Testis (tissue), 5 donors: ENCODE measurements at places on chromosomes 5 and 9.
A peak's percentile ranks its signal among the peaks of the same experiment; 100 is the strongest.

- DNase-seq, result no peak
Observed at GRCh38 chr9:131116281-131117120, 8.9 kb upstream of the NUP214 start.

DNA sequence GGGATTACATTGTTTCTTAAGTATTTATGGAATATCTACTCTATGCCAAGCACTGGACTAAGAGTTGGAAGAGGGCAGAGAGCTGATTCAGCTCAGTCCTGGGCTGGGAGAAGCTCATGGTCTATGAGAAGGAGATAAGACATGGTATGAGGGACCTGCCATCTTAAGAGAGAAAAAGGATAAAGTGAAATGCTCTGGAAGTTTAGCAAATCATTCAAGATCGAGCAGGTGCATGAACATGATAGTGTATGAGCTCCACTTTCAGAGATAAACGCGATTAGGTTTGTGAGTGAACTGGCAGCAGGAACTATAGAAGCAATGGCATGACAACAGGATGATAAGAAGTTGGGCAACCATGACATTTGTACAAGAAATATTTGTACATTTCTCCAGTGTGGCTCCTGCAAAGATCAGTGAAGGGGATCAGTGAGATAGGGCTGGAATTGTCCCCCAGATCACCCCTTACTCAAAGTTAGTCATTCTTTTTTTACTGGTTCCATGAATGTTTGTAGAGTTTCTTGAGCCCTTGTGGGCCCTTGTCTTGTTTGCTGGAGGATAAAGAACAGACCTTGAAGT is 26.6 kb upstream of the CCDC180 start:
- no peak for DNase-seq

GRCh38 chr9:133761641-133762248 is 23.6 kb upstream of the SARDH start:
- peak; percentile 12 for DNase-seq

DNA sequence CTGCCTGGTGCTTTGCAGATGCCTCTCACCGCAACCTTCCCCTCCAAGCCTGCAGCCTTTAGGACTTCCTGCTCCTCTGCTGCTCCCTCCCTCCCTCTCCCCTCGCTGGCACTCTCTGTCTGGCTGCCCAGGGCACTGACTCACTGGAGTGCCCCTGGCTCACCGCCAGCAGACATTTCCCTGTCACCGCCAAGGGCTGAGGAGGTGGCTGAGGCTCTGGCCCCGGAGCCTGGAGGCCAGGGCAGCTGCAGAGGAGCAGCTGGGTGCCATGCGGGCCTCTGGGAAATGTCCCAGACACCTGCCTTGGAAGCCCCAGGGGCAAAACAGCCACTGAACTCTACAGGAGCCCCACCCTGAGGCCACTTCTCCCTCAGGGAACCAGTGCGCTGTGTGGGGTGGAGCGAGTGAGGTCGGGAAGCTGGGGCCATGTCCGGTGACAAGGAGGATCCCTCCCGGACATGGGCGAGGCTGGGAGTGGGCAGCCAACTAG is 53.4 kb downstream of the TENT4A start:
- peak; percentile 83 for DNase-seq

DNA sequence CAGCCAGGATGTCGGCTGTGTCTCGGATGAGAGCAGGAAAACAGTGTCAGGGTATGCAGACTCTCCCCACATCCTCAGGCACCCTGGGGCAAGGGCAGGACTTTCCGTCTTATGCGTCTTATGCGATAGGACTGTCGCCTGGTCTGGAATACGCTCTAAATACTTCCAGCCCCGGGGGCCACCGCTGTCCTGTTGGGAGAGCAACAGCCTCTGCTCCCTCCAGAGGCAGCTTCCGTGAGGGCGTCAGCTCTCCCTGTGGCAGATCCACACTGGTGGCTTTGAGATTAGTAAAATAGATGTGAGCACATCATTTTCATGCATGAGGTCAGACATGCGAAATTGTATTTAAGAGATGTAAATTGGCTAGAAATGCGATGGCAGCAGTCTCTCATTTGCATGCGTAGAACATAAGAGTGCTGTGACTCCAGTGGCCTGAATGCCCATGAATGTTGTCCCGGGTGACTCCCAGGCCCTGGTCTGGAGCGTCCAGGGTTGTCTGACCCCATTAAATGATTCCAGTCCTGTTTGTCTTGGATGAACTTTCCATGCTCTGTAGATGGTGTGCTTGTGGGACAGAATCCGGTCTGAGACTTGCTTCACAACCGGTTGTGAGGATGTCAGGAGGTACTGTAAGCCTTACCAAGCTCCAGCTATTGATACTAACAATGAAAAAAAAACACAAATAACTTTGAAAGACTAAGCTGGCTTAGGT is 228.2 kb downstream of the SYK start:
- DNase-seq, result no peak

- DNase-seq, result no peak
Observed at GRCh38 chr9:134314950-134315715, 11.1 kb upstream of the RXRA start.

GRCh38 chr5:5473226-5473625 is 50.7 kb downstream of the ICE1 start:
- DNase-seq, result no peak

- DNase-seq, result no peak
Observed at GRCh38 chr5:36982146-36982545, 105.6 kb downstream of the NIPBL start.

GRCh38 chr5:143194206-143194605 is 209.3 kb downstream of the NR3C1 start:
- no peak for DNase-seq

- no peak for DNase-seq
Observed at GRCh38 chr9:107948601-107949000, 459.0 kb upstream of the KLF4 start.

- DNase-seq, result no peak
Observed at GRCh38 chr9:70439991-70440706, 25.7 kb upstream of the KLF9 start.

GRCh38 chr9:108434036-108434435 is 421.8 kb downstream of the ACTL7B start:
- DNase-seq, result no peak

GRCh38 chr5:173271419-173271818 is 36.4 kb upstream of the NKX2-5 start:
- DNase-seq, result no peak

- DNase-seq, result no peak
Observed at GRCh38 chr5:1946776-1947175, 64.1 kb upstream of the IRX4 start.

- peak; percentile 56 for DNase-seq
Observed at GRCh38 chr5:142748568-142749249, 21.5 kb upstream of the ARHGAP26 start.

DNA sequence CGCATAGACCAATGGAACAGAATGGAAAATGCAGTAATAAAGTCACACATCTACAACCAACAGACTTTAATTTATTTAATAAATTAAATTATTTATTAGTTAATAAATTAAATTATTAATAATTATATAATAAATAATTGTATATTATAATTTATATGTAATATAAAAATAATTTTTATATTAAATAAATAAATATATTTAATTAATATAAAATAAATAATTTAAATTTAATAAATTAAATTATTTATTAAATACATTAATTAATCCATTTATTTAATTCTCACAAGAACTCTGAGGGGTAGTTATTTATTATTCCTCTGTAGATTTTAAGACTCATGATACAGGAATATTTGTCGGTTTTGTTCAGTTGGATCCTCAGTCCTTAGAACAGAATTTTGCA is 176.1 kb upstream of the ADAMTS19 start:
- no peak for DNase-seq

DNA sequence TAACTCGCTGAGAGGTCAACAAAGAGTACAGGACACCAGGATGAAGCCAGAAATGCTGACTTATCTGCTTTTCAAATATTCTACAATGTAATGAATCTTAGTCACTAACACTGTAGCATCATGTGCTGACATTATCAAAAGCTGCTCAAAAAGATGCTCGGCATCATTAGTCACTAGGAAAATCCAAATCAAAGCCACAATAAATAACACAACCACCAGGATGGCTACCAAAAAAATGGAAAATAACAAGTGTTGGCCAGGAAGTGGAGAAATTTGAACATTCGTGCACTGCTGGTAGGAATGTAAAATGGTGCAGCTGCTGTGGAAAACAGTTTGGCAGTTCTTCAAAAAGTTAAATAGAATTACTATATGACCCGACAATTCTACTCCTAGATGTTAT is 269.1 kb downstream of the GLIS3 start:
- DNase-seq, result no peak

- DNase-seq, result peak; percentile 46
Observed at GRCh38 chr9:4489919-4490704, at the start of gene SLC1A1. Gene SLC1A1 (plus strand): TSS chr9:4490468. CDS start chr9:4490680, 212 bp downstream.

- DNase-seq, result no peak
Observed at GRCh38 chr9:84917366-84918070, 248.0 kb downstream of the NTRK2 start.

DNA sequence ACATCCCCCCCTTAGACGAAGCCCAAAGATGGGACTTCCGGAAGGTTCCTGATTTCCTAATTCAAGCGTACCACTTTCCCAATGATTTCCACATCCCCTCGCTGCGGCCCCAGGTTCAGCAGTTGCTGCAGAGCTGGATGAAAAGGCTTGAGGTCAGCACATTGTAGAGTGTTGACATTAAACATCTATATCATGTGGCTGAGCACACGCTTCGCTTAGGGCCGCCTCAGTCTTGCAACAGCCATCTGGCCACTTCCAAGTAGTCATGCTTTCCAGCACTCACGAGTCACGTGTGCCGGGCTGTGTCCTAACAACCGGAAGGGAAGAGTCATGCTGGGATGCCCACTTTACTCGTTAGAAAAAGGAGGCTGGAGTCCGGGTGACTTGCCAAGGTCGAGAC is 340.6 kb upstream of the IRX4 start:
- DNase-seq, result no peak

DNA sequence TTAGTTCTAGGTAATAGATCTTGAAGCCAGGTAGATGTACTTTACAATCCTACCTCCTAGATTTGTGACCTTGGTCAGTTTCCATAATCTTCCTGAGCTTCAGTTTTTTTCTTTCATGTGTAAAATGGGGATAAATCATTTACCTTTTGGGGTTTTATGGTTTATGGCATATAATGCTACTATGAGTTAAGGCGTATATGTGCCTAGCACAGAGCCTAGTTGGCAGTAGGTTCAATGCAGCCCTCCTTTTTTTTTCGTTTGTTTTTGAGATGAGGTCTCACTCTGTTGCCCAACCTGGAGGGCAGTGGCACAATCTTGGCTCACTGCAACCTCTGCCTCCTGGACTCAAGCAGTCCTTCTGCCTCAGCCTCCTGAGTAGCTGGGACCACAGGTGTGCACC is 28.8 kb downstream of the EGFLAM start:
- DNase-seq, result no peak

DNA sequence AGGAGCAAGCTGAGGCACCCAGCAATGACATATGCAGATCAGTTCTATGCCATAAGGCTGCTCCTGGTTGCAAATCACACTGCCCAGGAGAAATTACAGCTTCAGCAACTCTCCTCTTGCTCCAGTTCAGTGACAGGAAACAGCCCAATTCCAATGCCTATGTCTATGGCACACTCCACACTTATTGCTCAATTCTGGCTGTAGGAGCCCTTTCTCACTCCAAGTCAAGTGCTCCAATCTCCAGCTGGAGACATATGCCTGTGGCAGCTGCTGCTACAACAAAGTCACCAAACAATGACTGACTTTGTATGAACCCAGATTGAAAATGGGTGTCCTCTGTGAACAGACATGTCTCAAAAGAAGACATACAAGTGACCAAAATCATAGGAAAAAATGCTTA is 31.8 kb upstream of the PLCXD3 start:
- DNase-seq, result no peak

- DNase-seq, result peak; percentile 82
Observed at GRCh38 chr5:93582677-93583438, at the start of gene NR2F1. Gene NR2F1 (plus strand): TSS chr5:93583222. CDS start chr5:93585024, 1,802 bp downstream.

DNA sequence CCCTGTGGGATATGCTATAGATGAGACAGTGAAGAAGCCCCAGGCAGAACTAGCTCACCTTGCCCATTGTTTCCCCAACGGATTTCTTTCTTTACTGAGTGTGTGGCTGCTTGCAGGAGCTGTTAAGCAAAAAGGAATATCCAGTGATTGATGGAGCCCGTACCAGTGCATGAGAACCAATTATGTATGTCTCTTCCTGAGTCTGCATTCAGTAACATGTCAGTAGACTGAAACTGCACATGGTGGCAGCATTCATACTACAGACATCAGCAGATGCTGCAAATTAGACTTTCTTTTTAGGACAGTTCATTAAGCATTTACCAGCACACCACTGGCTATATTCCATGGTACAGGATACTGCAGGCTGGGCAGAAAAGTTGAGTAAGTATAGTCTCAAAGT is 90.3 kb upstream of the PLCXD3 start:
- DNase-seq, result no peak
